ENCODE measurements at places on chromosomes 4 and X. TPM values are rescaled to one million over a fixed set of nuclear protein-coding genes. Genes with fewer than 3 reads are reported as not detected.

The S100G gene
- total RNA-seq = not detected

The CXCL5 gene
- not detected for total RNA-seq

The SMIM10L2A gene
- total RNA-seq = under 0.01 TPM

The PLXNA3 gene
- 4.3 TPM for total RNA-seq

The TNIP3 gene
- 0.28 TPM for total RNA-seq

The CXCR3 gene
- total RNA-seq = not detected

The CXCL10 gene
- total RNA-seq = 0.28 TPM

The DKK2 gene
- total RNA-seq = 0.83 TPM

The PNMA3 gene
- not detected for total RNA-seq

The CLDN22 gene
- not detected for total RNA-seq

The UNC5C gene
- under 0.01 TPM for total RNA-seq

The SPANXN3 gene
- not detected for total RNA-seq

The SSX4B gene
- not detected for total RNA-seq

The CAPN6 gene
- not detected for total RNA-seq

The HAUS7 gene
- 10.8 TPM for total RNA-seq

The OR13H1 gene
- not detected for total RNA-seq

The FREM3 gene
- not detected for total RNA-seq

The CYBB gene
- not detected for total RNA-seq

The BBS12 gene
- total RNA-seq = 5.9 TPM

DNA sequence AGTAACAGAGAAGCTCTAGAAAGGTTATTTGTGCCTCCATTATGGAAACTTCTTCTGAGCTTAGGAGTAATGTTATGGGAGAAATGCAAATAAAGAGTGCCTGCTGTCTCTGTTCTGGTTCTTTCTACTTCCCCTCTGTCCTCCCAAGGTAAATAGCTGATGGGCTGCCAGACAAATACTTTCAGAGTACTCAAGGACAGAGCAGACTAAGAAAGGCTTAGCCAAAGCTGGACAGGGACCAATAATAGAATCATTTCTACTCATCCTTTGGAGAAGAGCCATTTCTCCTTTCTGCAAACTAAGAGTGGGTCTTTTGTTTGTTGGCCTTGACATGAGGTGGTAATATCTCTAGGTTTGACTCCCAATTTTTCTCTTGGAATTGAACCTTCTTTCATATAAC lies 136.1 kb downstream of the MID1IP1 start:
- no peak for DNase-seq

DNA sequence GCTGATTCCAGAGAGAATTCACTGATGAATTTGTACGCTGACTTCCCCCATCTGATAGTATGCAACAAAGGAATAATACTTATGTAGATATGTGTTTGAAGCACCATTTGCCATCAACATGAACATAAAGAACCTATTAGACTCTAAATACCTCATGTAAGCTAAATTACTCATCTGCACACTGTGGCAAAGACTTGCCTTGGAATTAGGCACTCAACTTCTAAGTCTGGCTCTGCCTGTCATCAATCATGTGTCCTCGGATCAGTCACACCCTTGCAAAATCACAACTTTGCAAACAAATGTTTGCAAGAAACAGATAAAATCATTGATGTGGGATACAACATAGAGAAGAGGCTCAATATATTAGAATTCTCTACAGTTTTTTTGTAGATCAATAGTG lies 169.9 kb upstream of the LDB2 start:
- peak; percentile 38 for DNase-seq

DNA sequence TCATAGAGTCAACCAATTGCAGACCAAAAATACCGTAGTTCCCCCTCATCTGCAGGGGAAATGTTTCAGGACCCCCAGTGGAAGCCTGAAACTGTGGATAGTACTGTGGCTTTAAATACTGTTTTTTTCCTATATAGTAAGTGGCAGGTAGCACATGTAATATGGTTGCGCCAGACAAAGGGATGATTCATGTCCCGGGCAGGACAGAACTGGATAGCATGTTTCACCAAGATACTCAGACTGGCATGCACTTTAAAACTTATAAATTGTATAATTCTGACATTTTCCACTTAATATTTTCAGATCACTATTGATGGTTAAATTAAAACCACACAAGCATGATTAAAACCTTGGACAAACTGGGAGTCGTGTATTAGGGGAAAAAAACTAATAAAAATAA lies 276.3 kb upstream of the AGA start:
- peak; percentile 1 for DNase-seq

DNA sequence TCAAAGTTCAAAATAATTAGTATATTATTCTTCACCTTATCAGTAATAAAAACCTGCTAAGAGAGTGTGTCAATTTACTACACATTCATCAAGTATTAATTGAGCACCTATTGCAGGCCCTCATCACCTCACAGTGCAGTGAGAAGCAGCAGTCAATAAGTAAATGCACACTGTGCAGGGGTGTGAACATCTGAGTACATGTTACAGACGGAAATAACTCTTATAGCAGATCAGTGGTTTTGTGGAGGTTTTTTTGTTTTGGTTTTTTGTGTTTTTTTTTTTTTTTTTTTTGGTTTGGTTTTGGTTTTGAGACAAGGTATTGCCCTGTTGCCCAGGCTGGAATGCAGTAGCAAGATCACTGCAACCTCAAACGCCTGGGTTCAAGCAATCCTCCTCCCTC lies 20.3 kb downstream of the KLF3 start:
- DNase-seq = no peak

- DNase-seq = no peak
Observed at GRCh38 chr4:72205298-72205697, 173.5 kb downstream of the NPFFR2 start.

DNA sequence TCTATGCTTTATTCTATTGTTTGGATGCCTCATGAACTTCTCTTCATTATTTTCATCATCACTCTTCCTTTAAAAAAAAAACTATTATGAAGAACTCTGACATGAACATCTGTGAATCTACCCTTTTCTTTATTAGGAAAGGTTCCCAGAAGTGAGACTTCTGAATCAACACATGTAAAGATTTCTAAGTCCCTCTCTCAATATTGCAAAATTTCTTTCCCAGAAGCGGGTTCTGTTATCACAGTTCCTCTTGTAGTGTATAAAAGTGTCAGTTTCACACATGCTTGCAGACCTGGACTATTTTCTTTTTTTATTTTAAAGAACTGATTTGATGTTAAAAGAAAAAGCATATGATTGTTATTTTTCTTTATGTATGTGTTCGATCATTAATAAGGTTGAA lies 330.8 kb upstream of the KLF3 start:
- no peak for DNase-seq

- DNase-seq = no peak
Observed at GRCh38 chr4:38058151-38058550, 98.0 kb downstream of the PTTG2 start.

GRCh38 chrX:112137276-112137675 lies 54.7 kb upstream of the TRPC5 start:
- DNase-seq = no peak

DNA sequence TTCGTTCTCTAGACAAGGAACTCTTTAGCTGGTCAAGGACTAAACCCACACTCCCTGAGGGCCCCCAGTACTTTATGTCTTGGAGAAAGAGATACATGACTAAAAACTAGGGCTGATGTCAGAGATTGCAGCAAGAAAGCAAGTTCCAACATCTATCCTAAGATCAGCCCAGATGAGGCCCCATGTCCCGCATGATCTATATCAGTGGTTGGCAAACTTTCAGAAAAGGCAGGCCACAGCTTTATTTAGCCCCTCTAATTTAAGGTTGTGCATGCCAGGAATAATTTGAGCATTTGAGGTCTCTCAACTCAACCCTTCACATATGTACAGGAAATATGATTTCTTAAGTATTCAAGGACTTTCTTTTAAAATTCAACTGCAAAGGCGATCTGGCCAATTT lies 44.1 kb upstream of the FRMD7 start:
- no peak for DNase-seq

GRCh38 chr4:147741190-147741788 lies 9.4 kb downstream of the ARHGAP10 start:
- peak; percentile 71 for DNase-seq

GRCh38 chrX:108590496-108590895 lies 145.9 kb downstream of the IRS4 start:
- DNase-seq = peak; percentile 8

DNA sequence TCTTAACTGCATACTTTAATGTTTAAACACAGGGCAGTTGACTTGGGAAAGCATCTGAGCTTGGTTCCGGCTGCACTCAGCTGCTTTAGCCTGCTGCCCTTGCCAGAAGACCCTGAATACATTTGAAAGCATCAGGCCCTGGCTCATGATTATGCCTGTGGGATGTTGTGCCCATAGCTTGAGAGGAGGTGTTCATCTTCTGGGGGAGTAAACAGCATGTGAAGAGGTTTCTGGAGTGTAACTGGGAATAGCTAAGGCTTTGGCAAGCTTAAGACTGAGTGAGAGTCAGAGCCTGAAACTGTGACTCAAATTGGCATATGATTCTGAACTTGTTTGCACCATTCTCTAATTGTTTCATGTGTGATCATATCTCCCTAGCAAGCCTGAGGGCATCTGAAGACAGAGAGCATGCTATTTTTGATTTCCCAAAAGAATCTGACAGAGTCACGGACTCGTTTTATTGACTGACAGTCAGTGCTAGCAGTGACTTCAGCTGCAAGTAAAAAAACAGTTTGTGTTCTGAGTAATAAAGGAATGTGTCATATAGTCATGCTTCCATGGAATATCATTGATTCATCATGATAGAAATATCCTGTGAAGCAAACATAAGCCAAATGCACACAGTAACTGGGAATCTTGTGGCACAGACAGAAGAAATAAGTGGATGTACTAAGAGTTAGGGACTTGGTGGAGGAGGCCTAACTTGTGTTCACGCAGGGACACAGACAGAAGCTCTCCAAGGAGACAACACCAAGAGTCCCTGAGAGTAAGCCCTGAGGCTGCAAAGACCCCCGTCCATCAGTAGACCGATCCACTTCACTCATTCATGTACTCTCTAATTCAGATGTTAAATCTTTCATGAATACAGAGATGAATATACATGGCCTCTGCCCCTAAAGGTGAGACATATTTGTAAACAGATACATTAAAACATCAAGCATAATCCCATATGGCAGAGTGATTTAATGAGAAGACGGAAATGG lies 100.7 kb downstream of the SYNPO2 start:
- DNase-seq = peak; percentile 96

DNA sequence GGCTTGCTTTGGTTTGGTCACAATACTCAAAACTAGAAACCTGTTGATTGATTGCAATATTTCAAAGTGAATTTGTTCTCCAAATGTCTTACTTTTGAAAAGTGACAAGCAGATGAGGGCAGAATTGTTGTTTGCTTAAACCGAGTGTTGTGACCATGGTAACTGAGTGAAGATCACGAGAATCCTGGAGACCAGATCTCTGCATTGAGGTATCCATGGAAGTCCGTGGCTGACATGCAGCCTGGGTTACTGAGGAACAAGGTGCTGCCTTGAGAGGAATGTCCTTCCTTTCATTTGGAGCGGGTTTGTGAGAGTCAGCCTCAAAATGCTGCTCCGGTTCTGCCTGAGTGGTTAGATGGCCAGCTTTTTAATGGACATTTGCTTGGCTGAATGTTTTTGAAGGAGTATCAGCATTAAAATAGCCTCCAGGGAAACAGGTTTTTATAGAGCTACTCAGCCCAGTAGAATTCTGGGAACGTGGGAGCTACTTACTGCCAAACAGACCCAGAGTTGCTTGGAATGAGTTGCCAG lies 31.3 kb downstream of the NYX start:
- no peak for DNase-seq

GRCh38 chr4:139746431-139747171 lies 81.0 kb downstream of the MGST2 start:
- DNase-seq = no peak

DNA sequence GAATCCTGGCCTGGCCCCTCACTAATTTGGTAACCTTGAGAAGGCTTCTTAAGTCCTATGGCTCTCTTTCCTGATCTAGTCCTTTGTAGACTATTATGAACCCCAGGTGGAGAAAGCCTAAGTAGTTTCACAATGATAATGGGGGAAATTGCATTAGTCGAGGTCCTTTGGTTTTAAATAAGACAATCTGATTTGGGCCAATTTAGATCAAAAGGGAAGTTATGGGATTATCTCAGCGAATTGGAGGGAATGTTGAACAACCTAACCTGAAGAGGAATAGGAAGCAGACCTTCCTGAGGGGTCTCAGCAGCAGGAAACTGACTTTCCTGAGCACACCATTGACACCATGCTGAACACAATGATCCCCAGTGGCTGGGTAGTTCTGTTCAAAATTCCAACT lies 331.5 kb downstream of the PRDM5 start:
- DNase-seq = no peak

- peak; percentile 10 for DNase-seq
Observed at GRCh38 chr4:98720871-98721480, 62.6 kb upstream of the TSPAN5 start.

- no peak for DNase-seq
Observed at GRCh38 chrX:43962636-43963035, 10.6 kb downstream of the NDP start.

DNA sequence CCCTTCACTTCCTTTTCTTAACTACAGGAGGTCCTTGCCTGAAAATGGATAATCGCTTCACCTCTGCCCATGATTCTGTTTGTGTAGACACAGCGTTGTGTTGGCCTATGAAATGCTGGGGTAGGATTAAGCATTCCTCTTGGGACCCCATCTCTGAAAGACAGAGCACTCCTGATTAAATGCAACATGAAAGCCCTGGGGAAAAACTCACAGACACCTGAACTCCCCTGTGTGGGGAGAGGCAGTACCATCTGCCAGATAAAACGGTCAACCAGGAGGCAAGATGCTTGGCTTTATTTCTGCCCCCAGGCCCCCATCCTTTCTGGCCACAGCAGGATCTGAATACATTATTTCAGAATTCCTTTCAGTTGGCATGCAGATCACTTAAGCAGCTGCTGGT lies 1.9 kb downstream of the LGI2 start:
- no peak for DNase-seq

Data from IMR-90 (cell line).